ENCODE measurements at places on chromosomes 7 and 10.

DNA sequence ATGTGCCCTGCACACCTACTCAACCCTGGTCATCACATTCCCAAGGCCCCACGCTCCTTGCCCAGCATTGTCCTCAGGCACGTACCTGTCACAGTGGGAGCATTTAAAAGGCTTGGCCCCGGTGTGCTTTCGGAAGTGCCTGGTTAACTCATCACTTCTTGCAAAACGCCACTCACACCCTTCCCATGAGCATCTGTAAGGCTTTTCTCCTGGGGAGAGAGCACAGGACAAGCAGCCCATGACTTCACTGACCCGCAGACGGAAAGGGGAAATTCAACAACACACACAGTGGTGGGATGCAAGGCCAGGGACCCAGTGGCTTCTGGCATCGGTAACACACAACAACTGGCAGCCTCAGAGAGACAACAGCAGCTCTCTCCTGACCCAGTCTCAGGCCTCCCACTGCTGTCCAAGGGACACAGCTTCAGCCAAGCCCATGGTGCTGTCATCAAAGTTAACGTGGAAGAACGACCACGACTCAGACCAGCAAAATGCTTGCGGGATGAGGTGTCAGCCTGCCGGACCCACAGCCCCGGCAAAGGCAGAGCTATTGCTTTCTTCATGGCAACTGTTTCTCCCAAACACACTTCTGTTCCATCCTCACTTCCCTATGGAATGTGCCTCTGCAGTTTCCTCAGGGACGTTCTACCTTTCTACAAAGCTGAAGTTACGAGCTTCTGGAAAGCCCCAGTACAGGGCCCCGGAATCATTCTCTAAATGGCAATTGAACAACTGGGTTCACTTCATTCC is 4.8 kb downstream of the KLF6 start:
- no peak for DNase-seq

- no peak for DNase-seq
Observed at GRCh38 chr10:121627876-121628581, 29.8 kb upstream of the FGFR2 start.

DNA sequence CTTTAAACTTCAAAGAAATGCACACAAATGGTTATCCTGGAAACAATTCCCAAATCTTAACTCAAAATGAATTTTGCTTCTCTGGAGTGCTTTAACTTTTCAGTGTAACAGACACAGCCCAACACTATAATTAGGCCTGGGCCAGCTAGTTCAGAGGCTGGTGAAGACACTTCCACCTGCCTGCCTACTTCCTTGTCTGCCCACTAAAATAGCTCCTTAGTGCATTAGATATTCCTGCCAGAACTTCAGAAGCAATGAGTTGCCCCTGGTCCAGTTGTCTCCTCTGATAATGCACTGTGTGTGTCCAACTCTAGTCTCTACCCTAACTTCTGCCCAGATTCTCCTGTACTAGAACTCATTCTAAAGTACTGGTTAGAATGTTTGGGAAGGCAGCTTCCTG is 150.9 kb upstream of the PRSS58 start:
- DNase-seq, result no peak

DNA sequence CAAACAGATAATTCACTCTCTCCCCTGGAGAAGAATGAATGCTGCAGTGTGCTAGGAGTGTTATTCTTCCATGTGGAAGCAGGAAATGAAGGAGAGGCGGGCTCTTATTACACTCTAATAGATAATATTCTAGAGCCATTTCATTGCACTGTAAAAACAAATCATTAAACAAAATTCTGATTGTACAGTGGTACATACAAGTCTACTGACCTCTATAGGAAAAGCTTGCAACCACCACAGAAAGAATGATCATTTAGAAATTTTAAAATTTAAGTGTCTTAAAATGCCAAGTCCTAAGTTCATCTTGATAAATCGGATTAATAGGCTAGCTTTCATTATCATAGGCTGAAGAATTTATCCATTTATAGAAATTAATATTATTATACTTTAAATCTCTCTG is 960.3 kb upstream of the LRRN3 start:
- no peak for DNase-seq

DNA sequence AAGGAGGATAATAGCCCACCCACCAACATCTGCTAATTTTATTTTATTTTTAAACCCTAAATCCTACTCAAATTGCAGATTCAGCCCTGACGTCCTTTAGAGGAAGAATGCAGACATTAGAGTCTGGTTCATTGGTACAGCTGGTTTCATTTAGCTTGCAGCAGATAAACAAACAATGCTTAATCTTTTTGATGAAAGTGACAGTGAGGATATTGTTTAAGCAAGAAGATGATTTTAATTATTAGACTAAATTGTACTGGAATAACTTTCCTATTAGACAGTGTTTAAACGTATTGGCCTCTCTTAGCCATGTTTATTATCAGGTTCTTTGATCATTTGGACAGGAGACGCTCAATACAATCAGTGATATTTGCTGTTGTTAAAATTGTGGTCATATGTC is 164.8 kb downstream of the CDK14 start:
- no peak for DNase-seq

DNA sequence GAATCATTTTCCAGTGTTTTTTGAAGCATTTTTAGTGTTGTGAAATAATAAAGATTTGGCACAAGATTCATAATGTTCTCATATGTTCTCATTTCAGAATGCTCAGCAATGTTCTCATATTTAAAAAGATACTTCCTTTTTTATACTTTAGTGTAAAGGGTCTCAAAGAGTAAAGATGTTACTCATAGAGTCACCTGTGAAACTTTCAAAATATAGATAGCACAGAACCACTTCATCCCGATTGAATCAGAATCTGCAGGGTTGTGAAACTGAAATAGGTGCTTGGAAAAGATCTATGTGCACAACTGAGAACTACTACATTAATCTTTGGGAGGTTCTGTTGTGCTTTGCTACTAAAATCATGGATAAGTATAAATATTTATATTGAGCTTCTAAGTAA is 144.7 kb downstream of the MDFIC start:
- DNase-seq, result no peak

GRCh38 chr10:13271552-13272163 is 28.2 kb downstream of the PHYH start:
- DNase-seq, result peak; percentile 48

GRCh38 chr7:93016681-93017381 is 100.9 kb downstream of the SAMD9 start:
- no peak for DNase-seq

- no peak for DNase-seq
Observed at GRCh38 chr10:126576336-126576735, 94.2 kb downstream of the C10orf90 start.

GRCh38 chr10:48701139-48701901 is 16.6 kb downstream of the WDFY4 start:
- DNase-seq, result no peak

DNA sequence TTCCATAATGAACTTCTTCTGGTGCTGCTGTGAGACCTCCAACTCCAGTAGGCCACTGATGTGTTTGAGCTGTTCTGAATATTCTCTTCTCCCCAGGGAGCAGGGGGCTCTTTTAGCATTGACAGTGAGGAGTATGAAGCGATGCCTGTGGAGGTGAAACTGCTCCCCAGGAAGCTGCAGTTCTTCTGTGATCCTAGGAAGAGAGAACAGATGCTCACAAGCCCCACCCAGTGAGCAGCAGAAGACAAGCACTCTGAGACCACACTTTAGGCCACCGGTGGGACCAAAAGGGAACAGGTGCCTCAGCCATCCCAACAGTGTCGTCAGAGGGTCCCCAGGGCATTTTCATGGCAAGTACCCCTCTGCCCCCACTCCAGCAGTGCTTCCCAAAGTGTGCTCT is 49.3 kb downstream of the DENND11 start:
- DNase-seq, result no peak

DNA sequence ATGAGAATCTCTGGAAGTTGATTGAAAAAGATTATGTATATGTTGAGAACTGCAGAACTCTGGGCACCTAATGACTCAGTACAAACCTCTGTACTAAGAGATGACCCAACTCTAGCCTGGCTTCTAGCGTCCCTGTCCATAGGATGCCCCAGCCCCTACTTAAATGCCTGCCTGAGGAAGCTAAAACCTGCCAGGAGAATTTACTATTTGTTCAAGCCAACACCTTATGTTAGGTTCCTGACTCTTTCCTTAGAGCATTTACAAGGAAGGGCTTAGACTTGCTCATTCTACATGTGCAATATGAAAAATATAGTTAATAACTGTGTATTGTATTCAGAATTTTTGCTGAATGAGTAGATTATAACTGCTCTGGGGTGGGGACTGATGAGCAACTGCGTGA is 37.5 kb upstream of the AOAH start:
- no peak for DNase-seq

- no peak for DNase-seq
Observed at GRCh38 chr10:124739986-124740368, 4.2 kb downstream of the FAM53B start.

GRCh38 chr7:69677054-69677852 is 79.0 kb downstream of the AUTS2 start:
- DNase-seq, result no peak

DNA sequence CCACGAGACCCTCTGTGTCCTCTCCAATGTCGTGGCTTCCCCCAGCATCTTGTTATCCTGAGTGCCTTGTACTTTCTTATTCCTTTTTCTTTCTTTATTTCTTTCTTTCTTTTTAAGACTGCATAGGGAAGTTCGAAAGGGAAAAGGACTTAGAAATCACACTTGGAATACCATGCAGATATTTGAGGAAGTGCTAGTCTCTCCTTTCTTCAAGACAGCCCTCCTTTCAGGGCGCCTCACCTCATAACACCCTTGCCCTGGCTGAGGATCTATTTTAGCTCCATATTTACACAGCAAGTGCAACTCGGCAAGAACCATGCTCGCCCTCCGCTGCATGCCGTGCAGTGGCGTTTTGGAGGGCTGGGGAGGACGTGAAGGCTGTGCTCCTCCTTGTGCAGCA is 232.3 kb upstream of the GLI3 start:
- DNase-seq, result no peak

- DNase-seq, result no peak
Observed at GRCh38 chr10:34295142-34295548, 520.0 kb downstream of the PARD3 start.

- no peak for DNase-seq
Observed at GRCh38 chr7:38512291-38512690, 118.9 kb downstream of the AMPH start.

GRCh38 chr7:676246-676971 is 50.1 kb upstream of the DNAAF5 start:
- DNase-seq, result no peak

- no peak for DNase-seq
Observed at GRCh38 chr7:33423646-33424020, 294.3 kb downstream of the BBS9 start.

DNA sequence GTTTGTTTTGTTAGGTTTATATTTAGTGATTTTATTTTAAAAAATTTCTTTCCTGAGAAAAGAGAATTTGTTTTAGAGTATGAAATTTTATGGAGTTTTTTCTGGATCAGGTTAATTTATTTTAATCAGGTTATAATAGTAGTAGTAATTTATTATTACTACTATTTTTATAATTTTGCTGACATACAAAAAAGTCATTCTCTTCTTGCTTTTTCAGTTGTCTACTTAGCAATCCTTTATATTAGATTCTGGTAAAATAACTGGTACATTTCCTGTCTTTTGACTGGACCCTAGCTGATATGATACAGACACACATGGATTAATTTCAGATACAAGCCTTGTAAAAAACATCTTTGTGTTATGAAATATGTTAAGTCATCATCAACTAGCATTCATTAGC is 5.3 kb downstream of the CASD1 start:
- DNase-seq, result no peak

DNA sequence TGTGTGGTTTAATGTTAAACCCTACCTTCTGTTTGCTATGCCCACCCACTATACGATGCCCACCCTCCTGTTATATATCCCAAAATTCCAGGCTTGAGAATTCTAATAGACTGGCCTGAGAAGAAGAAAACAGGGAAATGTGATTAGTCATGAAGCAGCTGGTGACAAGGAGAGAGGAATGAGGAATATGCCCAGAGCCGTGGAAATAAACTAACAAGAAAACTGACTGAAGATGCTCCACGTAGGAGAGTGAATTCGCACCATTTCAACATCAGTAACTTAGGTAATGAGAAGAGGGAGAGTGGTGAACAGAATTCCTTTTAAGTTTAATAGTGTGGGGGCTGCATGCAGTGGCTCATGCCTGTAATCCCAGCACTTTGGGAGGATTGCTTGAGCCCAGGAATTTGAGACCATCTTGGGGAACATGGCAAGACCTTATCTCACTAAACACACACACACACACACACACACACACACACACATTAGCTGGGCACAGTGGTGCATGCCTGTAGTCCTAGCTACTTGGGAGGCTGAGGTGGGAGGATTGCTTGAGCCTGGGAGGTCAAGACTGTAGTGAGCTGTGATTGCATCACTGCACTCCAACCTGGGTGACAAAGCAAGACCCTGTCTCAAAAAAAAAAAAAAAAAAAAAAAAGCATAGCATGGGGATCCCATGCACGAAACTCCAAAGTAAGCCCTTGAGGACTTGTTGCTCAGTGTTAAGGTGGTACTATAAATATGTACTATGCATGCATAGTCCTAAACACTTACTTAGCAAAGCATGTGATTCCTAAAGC is 16.1 kb upstream of the SYPL1 start:
- no peak for DNase-seq

- DNase-seq, result no peak
Observed at GRCh38 chr7:91235211-91235832, 28.9 kb upstream of the FZD1 start.

DNA sequence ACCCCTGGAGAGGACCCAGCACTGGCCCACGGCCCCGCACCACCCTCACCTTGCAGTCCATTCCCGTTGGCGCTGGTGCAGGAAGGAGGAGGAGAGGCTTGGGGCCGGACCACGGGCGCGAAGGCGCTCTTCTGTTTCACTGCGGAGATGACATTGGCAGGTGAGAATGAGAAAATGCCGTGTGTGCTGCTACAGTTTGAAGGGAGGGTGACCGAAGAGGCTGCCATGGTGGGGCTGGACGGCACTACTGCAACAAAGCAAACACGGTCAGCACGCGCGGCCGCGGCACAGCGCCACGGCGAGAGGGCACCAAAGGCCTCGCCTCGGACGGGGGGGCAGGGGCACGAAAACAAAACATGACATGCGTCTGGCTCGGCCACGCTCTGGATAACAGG is 123.9 kb downstream of the EBF3 start:
- DNase-seq, result no peak

All from effector memory CD4-positive, alpha-beta T cell (primary cell).